Lung (tissue), 17 donors: ENCODE measurements at places on chromosomes 11 and 22. TPM values are rescaled to one million over a fixed set of nuclear protein-coding genes. Genes with fewer than 3 reads are reported as not detected.

GPR83 gene
- 0.02 TPM for polyA plus RNA-seq

SPTBN2 gene
- polyA plus RNA-seq, result 9.4 TPM

ZP1 gene
- polyA plus RNA-seq, result not detected

MAPK8IP2 gene
- polyA plus RNA-seq, result 1.1 TPM

HTR3B gene
- polyA plus RNA-seq, result not detected

EHF gene
- 8.9 TPM for polyA plus RNA-seq

CD248 gene
- polyA plus RNA-seq, result 9.2 TPM

PNPLA5 gene
- not detected for polyA plus RNA-seq

CCDC15 gene
- polyA plus RNA-seq, result 0.91 TPM

ST14 gene
- 70.5 TPM for polyA plus RNA-seq

OMP gene
- polyA plus RNA-seq, result 0.37 TPM

INCENP gene
- polyA plus RNA-seq, result 3.8 TPM

KLHL35 gene
- polyA plus RNA-seq, result 0.62 TPM

CNTF gene
- polyA plus RNA-seq, result 0.80 TPM

PKDREJ gene
- 0.02 TPM for polyA plus RNA-seq

C1QTNF4 gene
- polyA plus RNA-seq, result 1.2 TPM

GGTLC2 gene
- polyA plus RNA-seq, result 0.56 TPM

CASP1 gene
- 115 TPM for polyA plus RNA-seq

APOBEC3H gene
- 1.2 TPM for polyA plus RNA-seq

HIPK3 gene
- polyA plus RNA-seq, result 28.1 TPM

LRRC55 gene
- 0.02 TPM for polyA plus RNA-seq

SPA17 gene
- polyA plus RNA-seq, result 16.4 TPM

CCDC157 gene
- 6.0 TPM for polyA plus RNA-seq

FAM181B gene
- 0.02 TPM for polyA plus RNA-seq

OR8G5 gene
- 0.13 TPM for polyA plus RNA-seq

OR8A1 gene
- polyA plus RNA-seq, result not detected

PATE4 gene
- polyA plus RNA-seq, result not detected

MAPK8IP1 gene
- polyA plus RNA-seq, result 4.7 TPM

GLYAT gene
- polyA plus RNA-seq, result not detected

CEP126 gene
- polyA plus RNA-seq, result 1.7 TPM
